ENCODE measurements at places on chromosomes 16 and 17.

- DNase-seq: no peak
Measured at GRCh38 chr16:49463529-49463928, 89.9 kb downstream of the C16orf78 start.

DNA sequence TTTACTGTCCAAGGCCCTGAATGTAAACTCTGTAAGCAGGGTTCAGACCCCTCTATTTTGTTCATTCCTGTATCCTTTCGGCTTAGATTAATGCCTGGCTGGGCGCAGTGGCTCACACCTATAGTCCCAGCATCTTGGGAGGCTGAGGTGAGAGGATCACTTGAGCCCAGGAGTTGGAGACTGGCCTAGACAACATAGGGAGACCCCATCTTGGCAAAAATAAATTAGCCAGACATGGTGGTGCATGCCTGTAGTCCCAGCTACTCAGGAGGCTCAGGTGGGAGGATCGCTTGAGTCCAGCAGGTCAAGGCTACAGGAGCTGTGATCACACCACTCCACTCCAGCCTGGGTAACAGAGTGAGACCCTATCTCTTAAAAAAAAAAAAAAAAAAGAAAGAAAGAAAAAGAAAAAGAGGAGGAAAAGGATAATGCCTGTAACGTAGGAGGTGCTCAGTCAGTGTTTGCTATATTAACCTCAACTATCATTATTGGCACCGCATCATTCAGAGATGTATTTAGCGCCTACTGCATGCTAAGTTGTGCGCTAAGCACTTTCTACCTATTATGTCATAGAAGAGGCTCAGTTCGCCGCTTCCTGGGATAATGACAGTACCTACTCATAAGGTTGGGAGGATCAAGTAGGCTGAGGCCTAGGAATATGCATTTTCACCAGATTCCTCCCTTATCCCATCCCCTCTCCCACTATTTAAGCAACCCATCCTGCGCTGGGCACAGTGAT is 5.0 kb downstream of the SOCS1 start:
- DNase-seq: no peak

- no peak for DNase-seq
Measured at GRCh38 chr17:30263552-30264333, 28.0 kb downstream of the BLMH start.

- DNase-seq: peak; percentile 71
Measured at GRCh38 chr17:75031972-75032719, 14.6 kb downstream of the ATP5PD start.

Data from posterior cingulate gyrus (tissue), 11 donors.